ENCODE measurements at places on chromosomes 1 and 21. TPM values are rescaled to one million over a fixed set of nuclear protein-coding genes. Genes with fewer than 3 reads are reported as not detected.

- DNase-seq: no peak
These were observed 518.5 kb upstream of the ZRANB2 start for GRCh38 chr1:71599306-71599705.

GRCh38 chr1:30637183-30637980 is 86.0 kb downstream of the MATN1 start:
- DNase-seq: no peak

DNA sequence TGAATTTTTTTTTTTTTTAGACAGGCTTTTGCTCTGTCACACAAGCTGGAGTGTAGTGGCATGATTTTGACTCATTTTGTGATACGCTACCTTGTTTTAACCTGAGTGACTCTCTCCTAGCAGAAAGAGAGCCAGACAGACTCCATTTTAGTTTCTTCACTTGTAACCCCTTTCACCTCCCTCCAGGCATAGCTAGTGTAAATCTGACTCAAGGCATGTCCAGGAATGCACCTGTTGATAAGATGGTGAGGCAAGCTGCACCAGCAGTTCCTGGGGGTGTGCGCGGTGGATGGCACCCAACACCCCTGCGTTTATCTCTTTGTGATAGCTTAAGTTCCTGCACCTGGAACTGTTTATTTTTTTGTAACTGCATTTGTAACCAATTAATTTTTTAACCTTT is 4.7 kb upstream of the PHACTR4 start:
- no peak for DNase-seq

DNA sequence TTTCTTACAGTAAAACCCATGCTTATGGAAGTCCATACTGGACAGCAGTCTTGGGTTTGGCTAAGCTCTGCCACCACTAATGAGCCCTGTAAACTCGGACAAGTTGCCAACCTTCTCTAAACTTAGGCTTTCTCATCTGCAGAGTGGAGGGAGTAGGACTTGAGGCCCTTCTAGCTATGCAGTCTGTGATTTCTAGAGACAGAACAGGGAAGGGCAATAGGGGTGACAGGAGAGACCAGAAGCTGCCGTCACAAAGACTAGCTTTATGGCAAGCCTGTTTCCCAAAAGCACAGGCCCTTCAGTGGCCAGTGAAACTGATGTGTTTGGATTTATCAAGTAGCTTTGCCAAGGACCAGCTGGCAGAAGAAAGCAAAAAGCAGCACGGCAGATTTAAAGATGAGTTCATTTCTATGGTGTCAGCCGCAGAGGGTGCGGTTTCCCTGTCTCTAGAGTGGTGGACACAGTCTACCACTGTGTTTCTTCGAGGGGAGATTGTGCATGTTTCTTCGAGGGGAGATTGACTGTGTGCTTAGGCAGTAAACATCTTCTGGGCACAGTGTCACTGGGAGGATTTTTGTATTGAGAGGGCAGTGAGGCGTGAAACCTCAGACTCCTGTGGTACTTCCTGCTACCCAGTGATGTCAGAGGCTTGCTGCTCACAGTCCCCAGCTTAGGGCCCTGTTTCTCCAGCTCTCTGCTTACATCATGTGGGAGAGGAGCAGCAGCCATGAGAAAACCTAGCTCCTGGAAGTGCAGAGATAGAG is 119.0 kb downstream of the ROR1 start:
- no peak for DNase-seq

GRCh38 chr1:221192055-221192454 is 312.8 kb downstream of the HLX start:
- DNase-seq: no peak

GRCh38 chr1:87200875-87201638 is 127.6 kb upstream of the LMO4 start:
- no peak for DNase-seq

- no peak for DNase-seq
These were observed 5.1 kb upstream of the FOXJ3 start for GRCh38 chr1:42340093-42340492.

DNA sequence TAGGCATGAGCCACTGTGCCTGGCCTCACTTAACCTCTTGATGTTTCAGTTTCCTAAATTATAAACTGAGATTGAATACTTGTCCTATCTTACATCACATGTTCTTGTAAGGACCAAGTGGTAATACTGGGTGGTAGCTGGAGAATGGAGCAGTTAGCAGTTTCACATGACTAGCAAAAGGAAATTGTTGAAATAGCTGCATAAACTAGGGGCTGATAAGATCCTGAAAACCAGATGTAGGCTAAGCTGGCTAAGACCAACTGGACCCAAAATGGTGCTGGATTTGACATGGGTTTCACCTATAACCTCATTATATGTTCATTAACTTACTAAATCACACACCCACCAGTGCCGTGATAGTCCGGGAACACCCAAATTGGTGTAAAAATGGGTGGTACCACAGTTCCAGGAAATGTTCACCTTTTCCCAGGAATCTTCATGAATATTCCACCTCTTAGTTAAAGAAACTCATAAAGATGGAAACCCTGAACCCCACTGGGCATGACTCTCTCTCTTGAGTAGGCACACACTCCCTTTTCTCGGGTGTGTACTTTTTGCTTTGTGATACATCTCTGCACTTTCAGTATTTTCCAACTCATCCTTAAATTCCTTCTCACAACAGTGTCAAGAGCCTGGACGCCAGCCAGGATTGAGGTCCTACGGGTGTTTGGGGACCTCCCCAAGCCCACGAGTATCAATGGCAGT is at the start of gene PAPPA2:
TSS of gene PAPPA2 (plus strand) at position 502 of the 705 bp plus-strand sequence. CDS start 93,148 bp downstream, outside the sequence.
- DNase-seq: no peak

GRCh38 chr1:36123356-36123755 is 1.7 kb downstream of the COL8A2 start:
- DNase-seq: no peak

- no peak for DNase-seq
These were observed 4.8 kb upstream of the MMEL1 start for GRCh38 chr1:2637442-2638145.

DNA sequence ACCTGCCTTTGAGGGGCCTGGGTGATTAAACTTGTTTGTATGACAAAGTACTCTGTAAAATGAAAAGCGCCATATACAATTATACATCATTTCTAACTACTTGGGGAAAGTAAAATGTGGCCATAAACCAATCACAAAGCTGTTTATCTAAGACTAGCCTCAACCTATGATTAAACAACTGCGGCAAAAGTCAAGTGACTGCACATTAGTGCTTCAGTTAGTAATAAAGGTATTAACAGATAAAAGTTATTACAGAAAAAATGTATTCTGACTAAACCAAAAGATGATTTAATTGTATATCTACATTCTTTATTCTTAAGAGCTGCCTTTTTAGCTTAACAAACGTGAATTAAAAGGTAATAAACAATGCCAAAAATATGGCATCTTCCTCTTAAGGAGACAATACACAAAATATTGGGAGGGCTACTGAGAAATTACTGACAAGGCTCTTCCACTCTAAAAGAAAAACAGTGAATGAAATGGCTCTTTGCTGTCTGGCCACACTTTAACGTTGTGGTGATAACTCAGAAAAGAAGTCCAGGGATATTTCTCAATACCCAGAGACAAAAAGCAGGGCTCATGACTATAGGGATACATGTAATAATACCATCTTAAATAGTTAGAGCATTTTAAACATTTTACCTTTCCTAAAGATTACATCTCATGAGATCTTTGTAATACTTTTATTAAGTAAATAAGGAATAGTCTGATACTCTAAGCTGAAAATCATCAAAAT is 8.6 kb downstream of the ARHGAP29 start:
- DNase-seq: no peak

DNA sequence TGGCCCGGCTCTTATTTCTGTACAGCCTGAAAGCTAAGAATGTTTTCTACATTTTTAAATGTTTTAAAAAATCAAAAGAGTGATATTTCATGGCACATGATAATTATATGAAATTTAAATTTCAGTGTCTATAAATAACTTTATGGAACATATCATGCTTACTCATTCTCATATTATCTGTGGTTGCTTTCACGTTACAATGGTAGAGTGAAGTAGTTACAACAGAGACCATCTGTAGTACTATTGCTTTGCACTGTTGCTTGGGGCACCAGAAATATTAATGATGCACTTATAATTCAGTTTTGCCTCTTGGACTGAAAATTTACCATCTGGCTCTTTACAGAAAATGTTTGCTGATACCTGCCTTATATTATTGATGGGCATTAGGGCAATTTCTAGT is 481.6 kb downstream of the PLPP3 start:
- DNase-seq: no peak

AADACL3 gene
- 0.18 TPM for total RNA-seq

LRRC7 gene
- total RNA-seq: 5.7 TPM

ANP32E gene
- total RNA-seq: 38.1 TPM

ADAM30 gene
- total RNA-seq: not detected

KCNN3 gene
- 4.6 TPM for total RNA-seq

PLPPR4 gene
- total RNA-seq: 1.9 TPM
